ENCODE measurements at places on chromosomes 11 and 22.

DNA sequence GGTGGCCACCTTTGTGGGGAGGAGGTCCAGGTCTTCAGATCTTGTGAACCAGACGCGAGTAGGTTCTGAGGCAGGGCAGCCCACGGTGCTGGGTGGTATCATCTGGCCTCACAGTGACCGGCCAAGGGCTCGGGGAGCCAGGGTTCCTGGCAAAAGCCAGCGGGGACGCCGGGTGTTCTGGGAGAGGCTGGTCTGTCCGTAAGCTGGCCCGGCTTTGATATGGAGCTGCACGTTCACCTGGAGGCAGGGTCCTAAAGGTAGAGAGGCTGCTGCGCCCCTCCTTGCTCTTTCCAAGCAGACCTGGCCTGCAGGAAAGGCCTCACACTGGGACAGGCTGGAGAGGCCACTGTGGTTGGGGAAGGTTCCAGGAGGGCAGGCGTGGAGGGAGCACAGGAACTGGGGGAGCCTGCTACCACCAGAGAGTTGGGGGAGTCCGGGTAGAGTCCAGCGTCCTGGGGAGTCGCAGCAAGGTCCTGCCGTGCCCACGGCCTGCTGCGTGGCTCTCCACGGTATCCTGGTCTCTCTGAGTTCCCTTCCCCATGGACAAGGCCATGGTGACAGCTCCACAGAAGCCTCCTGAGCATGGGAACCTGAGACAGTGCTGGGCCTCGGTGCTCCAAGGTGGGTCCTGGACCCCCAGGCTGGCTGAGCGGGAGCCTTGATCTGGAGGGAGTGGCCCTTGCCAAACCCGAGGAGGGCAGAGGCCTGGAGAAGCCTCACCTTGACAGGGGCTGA is 452.4 kb upstream of the B3GAT1 start:
- H3K4me1 ChIP-seq, result no peaks in the 10 kb centered on the region
- H3K27me3 ChIP-seq, result no peaks in the 10 kb centered on the region
- no peak overlapping the region for H3K4me3 ChIP-seq
- no peaks in the 10 kb centered on the region for H3K36me3 ChIP-seq
- DNase-seq, result no peak

GRCh38 chr22:23132376-23133091 is 9.3 kb downstream of the RSPH14 start:
- H3K4me1 ChIP-seq, result peaks cover 9% of the 10 kb centered on the region
- no peak overlapping the region for H3K27ac ChIP-seq
- DNase-seq, result no peak
- H3K27me3 ChIP-seq, result no peaks in the 10 kb centered on the region
- no peaks in the 10 kb centered on the region for H3K36me3 ChIP-seq

GRCh38 chr11:102283116-102283485 is 34.2 kb upstream of the BIRC3 start:
- DNase-seq, result no peak
- no peak overlapping the region for H3K27ac ChIP-seq
- no peaks in the 10 kb centered on the region for H3K27me3 ChIP-seq
- H3K4me3 ChIP-seq, result no peak overlapping the region

GRCh38 chr11:23202611-23203010 is 342.3 kb upstream of the CCDC179 start:
- H3K27me3 ChIP-seq, result no peaks in the 10 kb centered on the region
- no peak for DNase-seq
- no peaks in the 10 kb centered on the region for H3K4me1 ChIP-seq
- H3K27ac ChIP-seq, result no peak overlapping the region

- no peak for DNase-seq
- peaks cover 30% of the 10 kb centered on the region for H3K36me3 ChIP-seq
- H3K27me3 ChIP-seq, result no peaks in the 10 kb centered on the region
Observed at GRCh38 chr22:38266120-38266519, 6.7 kb downstream of the TMEM184B start.

- H3K4me1 ChIP-seq, result peaks cover 7% of the 10 kb centered on the region
- no peaks in the 10 kb centered on the region for H3K27me3 ChIP-seq
- no peaks in the 10 kb centered on the region for H3K36me3 ChIP-seq
- no peak for DNase-seq
- H3K4me3 ChIP-seq, result no peak overlapping the region
Observed at GRCh38 chr11:57153448-57153847, 28.3 kb upstream of the LRRC55 start.
